ENCODE measurements at places on chromosomes 11 and 22.

DNA sequence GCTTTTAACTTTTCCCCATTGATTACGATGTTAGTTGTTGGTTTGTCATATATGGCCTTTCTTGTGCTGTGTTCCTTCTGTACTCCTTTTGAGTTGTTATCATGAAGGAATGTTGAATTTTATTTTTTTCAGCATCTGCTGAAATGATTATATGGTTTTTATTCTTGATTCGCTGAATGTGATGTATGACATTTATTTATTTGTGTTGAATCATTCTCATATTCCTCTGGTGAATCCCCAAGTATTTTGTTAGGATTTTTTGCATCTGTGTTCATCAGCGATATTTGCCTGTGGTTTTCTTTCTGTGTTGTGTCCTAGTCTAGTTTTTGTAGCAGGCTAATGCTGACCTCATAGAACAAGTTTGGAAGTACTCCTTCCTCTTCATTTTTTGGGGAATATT lies 78.2 kb downstream of the GGT1 start:
- DNase-seq: no peak

DNA sequence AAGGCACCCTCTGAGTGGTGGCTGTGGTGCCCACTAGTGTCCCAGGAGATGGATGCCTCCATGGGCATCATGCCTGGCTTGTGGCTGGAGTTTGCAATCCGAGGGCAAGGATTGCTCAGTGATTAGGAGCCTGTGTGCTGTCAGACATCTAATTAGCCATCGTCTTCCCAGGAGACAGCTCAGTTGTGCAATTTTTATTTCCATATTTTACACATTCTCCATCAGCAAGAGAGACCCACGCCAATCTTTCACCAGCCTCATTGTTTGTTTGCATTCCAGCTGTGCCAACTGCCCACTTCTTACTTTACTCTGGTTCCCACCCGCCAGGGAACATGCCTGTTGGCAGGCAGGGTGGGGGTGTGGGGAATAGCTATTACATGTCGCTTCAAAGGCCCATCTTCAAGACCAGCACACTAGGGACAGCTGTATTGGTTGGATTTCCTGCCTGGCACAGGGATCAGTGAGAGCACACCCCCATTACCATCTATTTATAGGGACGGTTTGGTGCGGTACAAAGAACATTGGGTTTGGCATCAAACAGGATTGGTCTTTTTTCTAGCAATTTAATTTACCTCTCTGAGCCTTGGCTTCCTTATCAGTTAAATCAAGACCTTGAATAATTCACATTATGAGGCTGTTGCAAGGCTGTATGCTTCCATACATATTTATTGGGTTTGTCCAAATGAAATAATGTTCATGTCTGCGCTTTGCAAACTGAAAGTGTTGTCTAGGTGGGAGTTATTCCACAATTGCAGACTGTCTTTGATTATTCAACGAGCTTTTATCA lies 80.7 kb upstream of the NAV2 start:
- no peak for DNase-seq

DNA sequence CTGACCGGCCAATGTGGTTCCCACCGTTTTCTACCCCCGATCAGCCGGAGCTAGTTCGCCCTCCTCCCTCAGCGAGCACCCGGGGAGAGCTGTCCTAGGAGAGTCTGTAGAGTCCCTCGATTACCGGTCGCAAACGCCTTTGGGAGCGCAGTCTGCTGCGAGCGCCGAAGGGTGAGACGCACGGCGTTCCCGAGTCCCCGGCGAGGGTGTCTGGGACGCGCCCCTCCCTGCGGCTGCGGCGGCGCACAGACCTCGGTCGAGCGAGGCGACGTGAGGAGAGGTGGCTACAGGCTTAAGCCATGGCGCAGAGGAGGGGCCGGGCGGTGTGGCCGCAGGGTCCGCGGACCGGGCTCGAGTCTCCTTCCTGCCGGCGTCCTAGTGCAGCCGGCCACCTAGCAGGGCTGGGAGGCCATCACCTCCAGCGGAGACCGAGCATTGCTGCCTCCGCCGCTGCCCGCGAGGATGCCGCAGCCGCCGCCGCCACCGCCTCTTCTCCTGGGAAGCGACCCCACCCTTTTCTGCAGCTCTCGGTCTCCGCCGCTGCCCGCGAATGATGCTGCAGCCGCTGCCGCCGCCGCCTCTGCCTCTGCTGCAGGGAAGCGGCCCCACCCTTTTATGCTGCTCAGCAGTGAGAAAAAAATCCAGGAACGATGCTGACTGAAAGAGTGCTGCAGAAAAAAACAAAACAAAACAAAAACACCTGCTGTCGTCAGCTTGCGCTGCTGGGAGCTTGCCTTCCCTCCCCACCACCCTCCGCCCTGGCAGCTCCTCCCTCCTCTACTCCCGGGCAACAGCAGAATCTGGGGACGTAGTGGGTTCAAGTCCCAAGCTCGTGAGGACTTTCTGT lies at the start of gene MAP6:
Gene MAP6 (minus strand): TSS at position 588 of the 847 bp plus-strand sequence. CDS start 669 bp downstream, outside the sequence.
- DNase-seq: no peak

- no peak for DNase-seq
These were observed 156.2 kb downstream of the BRD1 start for GRCh38 chr22:49671331-49672013.

DNA sequence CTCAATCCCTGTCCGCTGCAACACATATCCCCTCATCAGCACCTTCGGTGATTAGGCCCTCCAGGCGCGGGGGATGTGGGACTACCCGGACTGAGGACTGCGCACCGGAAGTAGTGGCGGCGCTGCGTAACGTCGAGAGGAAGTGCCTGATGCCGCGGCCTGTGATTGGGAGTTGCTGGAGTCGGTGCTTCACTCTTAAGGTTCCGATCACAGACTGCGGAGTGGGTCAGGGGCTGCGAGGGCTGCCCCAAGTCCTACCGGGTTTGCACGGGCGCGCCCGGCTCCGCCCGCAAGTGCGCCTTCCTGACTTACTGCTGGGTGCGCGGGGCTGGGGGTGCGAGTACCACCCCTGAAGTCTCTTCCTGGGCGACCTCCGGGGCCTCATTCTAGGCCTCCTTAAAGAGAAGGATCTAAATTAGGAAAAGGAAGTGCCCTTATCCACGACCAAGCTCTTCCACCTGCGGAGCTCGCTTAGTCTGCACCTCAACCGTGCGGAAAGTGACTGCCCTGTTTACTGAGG lies at the start of gene ALKBH3:
Gene ALKBH3 (plus strand): TSS at position 192 of the 520 bp plus-strand sequence. CDS start 1,822 bp downstream, outside the sequence.
- DNase-seq: peak; percentile 81

DNA sequence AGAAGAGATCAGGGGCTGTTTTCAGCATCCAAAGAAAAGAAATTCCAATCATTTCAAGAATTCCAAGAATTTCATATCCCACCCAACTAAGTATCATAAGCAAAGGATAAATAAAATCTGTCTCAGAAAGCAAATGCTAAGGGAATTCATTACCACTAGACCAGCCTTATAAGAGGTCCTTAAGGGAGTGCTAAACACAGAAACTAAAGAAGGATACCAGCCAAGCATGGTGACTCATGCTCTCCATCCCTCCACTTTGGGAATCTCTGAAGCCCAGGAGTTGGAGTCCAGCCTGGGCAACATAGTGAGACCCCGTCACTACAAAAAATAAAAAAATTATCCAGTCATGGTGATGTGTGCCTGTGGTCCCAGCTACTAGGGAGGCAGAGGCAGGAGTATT lies 17.8 kb downstream of the FADD start:
- DNase-seq: no peak

- no peak for DNase-seq
These were observed 44.2 kb downstream of the TMEM123 start for GRCh38 chr11:102408339-102408738.

DNA sequence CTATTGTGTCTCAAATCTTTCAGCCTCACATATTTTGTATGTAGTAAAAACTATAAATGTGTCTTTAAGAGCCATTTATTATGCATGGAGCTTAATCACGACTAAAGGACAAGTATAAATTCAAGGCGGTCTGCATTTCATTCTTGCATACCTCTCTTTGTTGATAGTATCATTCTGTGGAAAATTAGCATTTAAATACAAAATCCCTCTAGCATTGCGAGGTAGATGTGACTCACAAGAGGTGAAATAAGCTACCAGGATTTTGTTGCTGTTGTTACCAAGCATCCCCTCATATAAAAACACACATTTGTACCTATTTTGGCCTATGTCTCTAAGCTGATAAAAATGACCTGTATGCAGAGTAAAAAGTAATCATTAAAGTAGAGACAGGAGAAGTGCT lies 537.4 kb upstream of the LUZP2 start:
- no peak for DNase-seq

GRCh38 chr11:8581300-8581699 lies 12.7 kb downstream of the STK33 start:
- no peak for DNase-seq

- no peak for DNase-seq
These were observed 39.6 kb downstream of the PARVB start for GRCh38 chr22:44063462-44064371.

DNA sequence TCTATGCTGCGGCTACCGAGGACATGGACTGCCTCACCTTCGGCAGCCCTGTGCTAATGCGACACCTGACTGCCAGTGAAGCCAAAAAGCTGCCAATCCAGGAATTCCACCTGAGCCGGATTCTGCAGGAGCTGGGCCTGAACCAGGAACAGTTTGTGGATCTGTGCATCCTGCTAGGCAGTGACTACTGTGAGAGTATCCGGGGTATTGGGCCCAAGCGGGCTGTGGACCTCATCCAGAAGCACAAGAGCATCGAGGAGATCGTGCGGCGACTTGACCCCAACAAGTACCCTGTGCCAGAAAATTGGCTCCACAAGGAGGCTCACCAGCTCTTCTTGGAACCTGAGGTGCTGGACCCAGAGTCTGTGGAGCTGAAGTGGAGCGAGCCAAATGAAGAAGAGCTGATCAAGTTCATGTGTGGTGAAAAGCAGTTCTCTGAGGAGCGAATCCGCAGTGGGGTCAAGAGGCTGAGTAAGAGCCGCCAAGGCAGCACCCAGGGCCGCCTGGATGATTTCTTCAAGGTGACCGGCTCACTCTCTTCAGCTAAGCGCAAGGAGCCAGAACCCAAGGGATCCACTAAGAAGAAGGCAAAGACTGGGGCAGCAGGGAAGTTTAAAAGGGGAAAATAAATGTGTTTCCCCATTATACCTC lies 3.3 kb downstream of the FEN1 start:
- no peak for DNase-seq

DNA sequence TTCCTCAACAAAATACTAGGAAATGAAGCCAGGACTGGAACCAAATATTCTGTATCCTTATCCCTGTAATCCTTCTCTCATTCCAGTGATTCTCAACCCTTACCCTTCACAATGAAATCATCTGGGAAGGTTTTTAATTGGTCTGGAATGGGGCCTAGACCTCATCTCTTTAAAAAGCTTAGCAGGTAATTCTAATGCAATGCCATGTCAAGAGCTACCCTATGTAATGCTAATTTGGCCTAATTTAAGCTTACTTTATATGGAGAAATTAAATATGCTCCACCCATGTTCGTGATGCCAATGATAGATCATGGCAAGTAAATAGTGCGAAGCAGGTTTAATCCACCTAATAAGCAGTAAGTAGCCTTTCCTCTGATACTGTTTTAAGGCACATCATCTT lies 101.7 kb downstream of the SGSM3 start:
- no peak for DNase-seq

- no peak for DNase-seq
These were observed 12.5 kb downstream of the VPS26B start for GRCh38 chr11:134236834-134237556.

DNA sequence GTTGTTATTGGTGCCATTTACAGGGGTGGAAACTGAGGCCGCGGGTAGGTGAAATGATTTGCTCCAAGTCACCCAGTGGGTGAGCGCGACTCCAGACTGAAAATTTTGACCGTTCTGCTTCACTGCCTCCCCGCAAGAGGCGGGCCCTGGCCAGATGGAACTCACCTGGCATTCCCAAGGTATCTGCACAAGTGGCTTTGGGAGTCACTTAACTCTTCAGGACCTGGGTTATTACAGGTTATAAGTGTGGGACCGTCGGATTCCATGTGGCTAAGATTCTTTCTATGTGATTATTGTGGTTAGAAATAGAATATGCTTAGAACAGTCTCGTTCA lies 598 bp downstream of the CABIN1 start:
- no peak for DNase-seq

GRCh38 chr11:17753153-17753552 lies 18.6 kb downstream of the KCNC1 start:
- DNase-seq: no peak

DNA sequence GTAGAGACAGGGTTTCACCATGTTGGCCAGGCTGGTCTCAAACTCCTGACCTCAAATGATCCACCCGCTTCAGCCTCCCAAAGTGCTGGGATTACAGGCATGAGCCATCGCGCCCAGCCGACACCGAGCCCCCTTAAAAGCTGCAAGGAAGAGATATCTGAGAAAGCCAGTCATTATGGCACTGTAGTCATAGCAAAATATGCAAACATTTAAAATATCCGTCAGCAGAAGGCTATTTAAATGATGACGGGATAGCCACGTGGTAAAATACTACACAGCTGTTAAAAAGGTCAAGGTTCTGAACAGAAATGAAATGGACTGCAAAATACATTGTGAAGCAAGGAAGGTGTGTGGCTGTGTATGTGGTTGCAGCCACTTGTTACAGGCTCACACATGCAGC lies 6.4 kb upstream of the CCDC88B start:
- DNase-seq: no peak

DNA sequence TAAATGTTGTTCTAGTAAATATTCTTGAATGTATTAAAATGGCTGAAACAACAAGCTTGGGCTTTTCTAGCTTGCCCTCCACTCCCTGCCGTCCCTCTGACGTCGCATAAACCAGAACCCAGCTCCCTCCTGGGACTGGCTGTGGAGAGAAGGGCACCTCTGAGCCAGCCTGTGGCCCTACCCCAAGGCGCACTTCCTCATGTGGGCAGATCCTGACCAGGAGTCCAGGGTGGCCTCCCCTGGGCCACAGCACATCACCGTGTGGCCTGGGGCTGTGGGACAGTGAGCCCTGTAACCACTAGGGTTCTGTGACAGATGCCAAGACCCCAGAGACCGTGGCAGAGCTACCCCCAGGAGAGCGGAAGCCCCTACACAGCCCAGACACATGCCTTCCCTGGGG lies 10.2 kb upstream of the ADORA2A start:
- DNase-seq: no peak

DNA sequence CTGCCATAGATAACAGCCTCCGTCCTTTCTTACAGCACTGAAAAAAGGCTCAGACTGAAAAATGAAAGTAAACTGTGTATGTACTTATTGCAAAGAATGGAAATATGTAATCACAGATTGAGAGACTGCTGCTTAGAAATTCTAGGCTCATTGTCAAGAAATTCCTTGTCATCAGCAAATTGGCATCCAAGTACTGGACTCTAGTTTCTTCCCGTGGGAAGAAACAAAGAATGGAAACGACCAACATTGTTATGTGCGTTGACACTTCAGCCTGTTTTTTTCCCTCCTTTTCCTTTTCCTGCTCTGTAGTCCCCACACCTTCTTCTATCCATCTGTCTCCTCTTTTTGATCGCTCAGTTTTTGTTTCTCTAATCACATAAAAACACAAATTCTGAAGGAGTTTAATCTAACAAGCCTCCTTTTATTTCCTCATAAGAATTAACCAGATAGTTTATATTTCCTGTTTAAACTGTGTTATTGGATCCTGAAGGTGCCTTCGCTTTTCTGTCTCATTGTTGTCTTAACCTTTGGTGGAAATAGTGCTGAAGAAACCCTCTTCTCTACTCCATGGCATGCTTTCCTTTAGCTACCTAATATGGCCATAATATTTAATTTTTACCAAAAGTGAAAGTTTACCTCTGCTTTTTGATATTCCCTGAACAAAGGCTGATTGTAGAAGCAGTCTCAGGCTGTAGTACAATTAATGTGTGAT lies 20.0 kb upstream of the CASP12 start:
- no peak for DNase-seq
